ENCODE measurements at places on chromosomes 7 and 10.

- no peak for DNase-seq
These were observed 23.3 kb downstream of the MACC1 start for GRCh38 chr7:20193873-20194272.

DNA sequence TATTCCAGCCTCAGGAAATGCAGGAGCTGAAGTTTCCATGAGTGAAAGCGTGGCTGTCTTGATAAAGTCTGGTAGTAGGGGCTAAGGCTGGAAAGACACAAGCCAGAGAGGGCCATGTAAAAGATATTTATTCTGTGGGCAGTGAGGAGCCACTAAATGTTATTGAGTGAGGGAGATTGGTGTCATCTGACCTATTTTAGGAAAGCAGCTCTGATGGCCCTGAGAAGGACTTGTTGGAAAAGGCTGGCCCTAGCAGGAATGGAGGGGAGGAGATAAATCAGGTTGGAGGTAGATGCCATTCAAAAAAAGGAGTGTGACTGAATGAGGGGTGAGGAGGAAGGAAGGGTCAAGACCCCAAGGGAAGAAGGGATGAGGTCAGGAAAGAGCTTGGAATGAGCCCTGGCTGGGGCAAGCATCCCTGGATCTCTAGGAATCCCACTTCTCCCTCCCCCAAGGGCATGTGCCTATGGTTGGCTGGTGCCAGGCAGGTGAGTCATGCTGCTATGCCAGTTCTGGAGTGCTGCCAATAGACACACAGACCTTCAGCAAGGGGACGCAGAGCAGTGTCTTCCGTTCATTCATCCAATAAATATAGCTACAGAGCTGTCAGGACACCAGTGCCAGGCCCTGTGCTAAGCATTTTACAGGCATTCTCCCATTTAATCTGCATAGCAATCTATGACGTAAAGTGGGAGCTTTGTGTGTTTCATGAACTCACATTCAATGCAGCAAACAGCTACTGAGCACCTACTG is 2.0 kb downstream of the ANKRD2 start:
- peak; percentile 87 for DNase-seq

- peak; percentile 62 for DNase-seq
These were observed at the start of gene LAMB1 for GRCh38 chr7:108002726-108003598. Gene LAMB1, minus strand, starts transcription at chr7:108003161. Its CDS starts 276 bp downstream, at chr7:108002885.

DNA sequence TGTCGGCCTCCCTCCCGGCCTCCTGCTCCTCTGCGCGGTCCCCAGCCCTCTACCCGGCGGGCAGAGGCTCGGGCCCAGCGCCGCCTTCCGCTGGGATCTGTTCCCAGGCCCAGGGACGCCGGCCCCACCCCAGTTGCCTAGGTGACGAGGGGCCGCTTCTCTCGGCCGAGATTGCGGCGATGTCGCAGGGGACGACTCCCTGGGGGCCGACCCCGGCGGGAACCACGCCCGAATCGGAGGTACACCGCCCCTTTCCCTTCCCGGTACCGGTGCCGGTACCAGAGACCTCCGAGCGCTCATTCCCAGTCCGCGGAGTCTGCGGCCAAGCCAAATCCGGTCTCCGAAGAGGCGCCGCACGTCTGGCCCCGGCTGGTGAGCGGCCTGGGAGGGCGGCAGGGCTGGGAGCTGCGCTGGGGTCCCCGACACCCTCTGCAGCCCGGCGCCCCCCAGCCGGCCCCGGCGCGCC is at the start of gene CABCOCO1:
Gene CABCOCO1, plus strand, starts transcription at position 136 of the 466 bp plus-strand sequence. Its CDS starts 44 bp downstream, at position 180.
- DNase-seq, result peak; percentile 74

DNA sequence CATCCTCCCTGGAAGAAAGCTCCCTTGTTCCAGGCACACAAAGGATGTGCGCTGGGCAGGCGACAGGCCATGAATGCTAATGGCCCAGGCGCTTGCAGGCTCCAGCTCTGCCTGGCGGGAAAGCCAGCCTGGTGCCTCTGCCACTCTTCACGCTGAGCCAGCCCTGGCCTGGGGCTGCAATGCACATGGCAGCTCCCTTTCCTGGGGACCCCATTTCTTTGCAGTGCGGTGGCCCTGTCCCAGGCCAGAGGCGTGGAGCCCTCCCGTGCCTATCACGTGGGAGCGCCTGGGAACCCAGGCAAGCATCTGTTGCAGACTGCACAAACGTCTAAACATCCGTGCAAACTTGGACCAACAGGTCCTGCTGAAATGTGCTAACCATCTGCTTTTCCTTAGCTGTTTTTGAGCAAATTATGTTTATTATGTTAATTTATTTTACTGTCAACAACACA is 152.1 kb upstream of the LYZL2 start:
- DNase-seq, result no peak

Data from NCI-H345 (cell line).